Stimulated activated CD4-positive, alpha-beta T cell treated with anti-CD3 and anti-CD28 coated beads, Interleukin-1b, Interleukin-23, amount 100 ng/mL, for 4 hours (primary cell): ENCODE measurements at places on chromosomes 5 and 9.
A peak's percentile ranks its signal among the peaks of the same experiment; 100 is the strongest.

DNA sequence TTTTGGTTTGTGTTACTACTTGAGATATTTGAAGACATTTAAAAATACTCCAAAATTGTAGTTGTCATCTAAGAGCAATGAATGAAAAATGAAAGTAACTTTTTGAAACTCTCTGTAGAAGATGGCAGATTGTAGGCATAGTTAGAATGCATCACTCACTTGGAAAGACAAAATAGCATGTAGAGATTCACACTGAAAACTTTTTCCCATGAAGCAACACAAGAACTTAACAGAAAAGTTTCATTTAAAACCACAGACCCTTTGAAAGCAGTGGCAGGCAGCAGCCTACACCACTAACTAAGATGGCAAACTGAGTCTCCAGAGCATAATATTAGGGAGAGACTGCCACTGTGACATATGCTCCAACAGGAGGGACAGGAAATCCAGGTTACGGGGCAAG, 18.9 kb upstream of the FAM174A start:
- DNase-seq: no peak

DNA sequence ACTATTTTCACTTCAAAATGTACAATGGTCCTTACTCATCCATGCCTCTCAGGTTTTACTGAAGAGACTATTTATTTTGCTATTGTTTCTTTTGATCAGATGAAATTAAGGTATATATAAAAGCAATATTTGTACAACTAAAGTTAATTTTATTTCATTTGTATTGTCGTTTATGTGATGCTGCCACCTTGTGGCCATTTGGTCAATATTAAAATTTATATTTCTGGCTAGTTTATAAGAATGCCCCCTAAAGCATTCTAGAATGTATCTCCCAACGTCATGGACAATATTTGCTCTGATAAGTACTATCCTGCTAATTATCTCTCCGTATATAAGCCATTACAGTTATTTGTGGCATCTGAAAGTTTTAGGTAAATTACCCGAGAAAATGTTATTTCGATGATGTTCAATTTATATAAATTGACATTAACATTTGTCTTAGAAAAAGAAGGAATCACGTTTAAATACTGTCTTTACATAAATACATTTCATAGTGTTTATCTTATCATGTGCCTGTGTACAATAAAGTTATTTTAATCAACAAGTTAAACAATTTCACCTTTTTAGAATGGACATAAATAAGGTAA, 680.0 kb downstream of the TAF11L14 start:
- DNase-seq: no peak

DNA sequence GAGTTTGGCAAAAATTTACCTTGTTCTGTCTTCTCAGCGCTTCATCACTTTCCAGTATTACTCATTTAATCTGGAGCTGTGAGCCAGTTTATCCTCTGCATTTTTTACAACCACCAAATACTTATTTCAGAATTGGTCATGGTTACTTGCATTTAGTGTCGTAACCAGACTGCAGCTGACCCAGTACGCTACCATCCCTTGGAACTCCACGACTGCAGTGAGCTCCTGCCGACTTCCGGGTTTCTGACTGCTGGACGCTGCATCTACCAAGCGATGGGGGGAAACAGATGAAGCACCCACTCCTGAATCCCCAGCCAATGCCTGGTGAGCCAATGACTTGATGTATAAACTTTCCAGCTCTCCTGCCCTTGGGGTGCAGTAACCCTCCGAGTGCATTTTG, 174.4 kb upstream of the PRLR start:
- no peak for DNase-seq

DNA sequence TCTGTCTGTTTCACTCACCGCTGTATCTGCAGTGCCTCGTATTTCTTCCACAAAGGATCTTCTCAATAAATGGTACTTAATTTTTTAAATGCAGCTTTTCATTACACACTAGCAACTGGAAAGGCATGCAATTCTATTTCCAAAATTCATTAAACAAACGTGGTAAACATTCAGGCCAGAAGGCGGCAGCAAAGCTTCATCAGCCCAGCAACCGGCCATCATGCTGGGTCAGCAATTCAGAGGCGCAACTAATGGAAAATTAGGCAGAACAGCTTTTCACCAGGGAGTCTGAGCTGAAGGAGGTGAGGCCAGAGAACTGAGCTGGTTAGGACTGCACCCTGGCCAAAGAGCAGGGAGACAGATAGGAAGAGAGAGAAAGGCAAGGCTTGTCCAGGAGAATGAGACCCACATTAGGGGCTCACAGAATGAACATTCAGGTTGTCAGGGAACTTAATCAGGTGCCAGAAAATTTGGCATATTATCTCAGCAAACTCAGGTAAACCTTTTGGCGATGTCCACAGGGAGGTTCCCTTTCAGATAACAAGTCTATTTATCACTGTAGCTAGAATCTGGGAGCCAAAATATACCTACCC, 17.7 kb upstream of the RNF180 start:
- DNase-seq: no peak

DNA sequence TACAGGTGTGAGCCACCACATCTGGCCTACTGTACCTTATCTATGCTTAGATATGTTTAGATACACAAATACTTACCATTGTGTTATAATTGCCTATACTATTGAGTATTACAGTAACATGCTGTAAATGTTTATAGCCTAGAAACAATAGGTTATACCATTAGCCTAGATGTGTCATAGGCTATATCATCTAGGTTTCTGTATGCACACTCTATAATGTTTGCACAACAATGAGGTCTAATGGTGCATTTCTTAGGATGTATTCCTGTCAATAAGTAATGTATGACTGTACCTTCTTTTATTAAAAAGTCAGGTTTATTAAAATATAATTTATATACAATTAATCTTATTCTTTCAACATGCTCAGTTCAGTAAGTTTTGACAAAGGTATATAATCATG, 683.1 kb downstream of the LRRC70 start:
- no peak for DNase-seq

DNA sequence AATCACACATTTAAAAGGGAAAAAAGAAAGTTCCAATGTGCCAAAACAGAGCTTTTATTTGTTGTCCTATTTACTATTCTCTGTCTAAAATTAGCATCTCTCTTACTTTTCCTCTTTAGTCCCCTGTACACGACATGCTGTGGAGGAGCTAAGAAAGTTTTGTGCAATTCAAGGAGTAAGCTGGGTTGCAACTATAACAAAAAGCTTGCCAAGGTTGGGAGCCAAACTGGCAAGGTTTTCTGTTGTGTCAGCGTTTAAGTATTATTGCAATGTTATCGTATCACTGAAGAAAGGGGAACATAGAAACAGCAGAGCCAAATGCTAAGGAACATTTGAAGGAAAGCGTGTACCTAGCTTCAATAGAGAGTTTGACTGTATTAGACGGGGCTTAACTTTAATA, 680.8 kb downstream of the CETN3 start:
- DNase-seq: no peak

GRCh38 chr9:17387565-17387964, 191.3 kb upstream of the SH3GL2 start:
- DNase-seq: no peak

- DNase-seq: no peak
Observed at GRCh38 chr9:121654499-121655140, 3.2 kb downstream of the DAB2IP start.

GRCh38 chr5:58648846-58649245, 66.0 kb downstream of the RAB3C start:
- DNase-seq: no peak

- DNase-seq: peak; percentile 91
Observed at GRCh38 chr5:151080613-151081430, at the start of gene TNIP1. TNIP1 (minus strand) TSS chr5:151081034; CDS start chr5:151065095, 15,939 bp downstream.

- no peak for DNase-seq
Observed at GRCh38 chr5:152259702-152260101, 145.4 kb downstream of the NMUR2 start.

- no peak for DNase-seq
Observed at GRCh38 chr9:110106661-110107060, 101.3 kb downstream of the C9orf152 start.

DNA sequence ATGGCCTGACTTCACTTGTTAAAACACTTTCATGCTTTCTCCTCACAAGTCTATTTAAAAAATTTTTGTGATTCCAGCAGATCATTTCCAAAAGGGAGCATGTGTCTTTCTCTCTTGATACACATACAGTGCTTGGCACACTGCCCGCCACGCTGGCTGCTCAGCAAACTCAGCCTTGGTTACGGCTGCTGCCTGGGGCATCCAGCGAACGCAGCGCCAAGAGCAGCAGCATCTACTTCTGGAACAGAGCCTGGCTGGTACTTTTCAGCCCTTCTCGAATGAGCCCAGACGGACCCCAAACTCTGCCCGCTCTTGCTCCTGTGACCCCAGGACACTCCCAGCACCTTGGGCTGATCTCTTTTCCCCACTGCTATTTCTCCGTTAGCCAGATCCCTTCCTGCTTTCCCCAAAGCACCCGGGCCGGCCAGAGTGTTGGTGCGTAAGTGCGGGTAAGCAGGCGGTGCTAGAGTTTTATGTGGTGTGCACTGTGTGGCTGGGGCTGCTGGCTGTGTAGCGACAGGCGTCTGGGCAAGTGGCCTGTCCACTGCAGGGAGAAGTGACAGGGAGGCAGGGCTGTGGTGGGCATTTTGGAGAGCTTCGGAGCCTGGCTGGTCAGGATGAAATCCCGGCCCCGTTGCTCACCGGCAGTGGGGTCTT, 73.2 kb downstream of the SH3PXD2B start:
- DNase-seq: no peak

DNA sequence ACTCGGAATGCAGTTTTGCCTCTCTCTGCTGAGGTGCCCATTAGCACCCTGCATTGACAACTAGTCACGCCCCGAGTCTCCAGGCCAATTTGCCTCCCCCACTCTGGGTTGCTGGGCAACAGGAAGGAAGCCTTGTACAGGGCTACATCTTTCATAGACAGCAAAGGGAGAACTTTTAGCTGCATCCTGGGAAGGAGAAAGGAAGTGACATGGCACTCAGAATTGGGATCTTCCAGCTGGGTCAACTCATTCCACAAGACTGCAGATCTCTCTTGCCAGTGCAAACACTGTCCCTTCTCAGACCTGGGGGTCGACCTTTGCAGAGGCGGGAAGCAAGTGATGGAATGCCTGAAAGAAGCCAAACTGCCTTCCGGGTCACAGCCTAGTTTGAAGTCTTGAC, 282.0 kb downstream of the SLIT3 start:
- no peak for DNase-seq

- no peak for DNase-seq
Observed at GRCh38 chr5:95712347-95712958, 18.7 kb upstream of the RHOBTB3 start.
